ENCODE measurements at places on chromosomes 12 and 14.

- no peak for DNase-seq
These were observed 33.4 kb downstream of the KITLG start for GRCh38 chr12:88546853-88547252.

GRCh38 chr12:29157486-29157946 lies 8.4 kb downstream of the FAR2 start:
- DNase-seq: no peak

- DNase-seq: no peak
These were observed 72.9 kb downstream of the MIPOL1 start for GRCh38 chr14:37270629-37271028.

DNA sequence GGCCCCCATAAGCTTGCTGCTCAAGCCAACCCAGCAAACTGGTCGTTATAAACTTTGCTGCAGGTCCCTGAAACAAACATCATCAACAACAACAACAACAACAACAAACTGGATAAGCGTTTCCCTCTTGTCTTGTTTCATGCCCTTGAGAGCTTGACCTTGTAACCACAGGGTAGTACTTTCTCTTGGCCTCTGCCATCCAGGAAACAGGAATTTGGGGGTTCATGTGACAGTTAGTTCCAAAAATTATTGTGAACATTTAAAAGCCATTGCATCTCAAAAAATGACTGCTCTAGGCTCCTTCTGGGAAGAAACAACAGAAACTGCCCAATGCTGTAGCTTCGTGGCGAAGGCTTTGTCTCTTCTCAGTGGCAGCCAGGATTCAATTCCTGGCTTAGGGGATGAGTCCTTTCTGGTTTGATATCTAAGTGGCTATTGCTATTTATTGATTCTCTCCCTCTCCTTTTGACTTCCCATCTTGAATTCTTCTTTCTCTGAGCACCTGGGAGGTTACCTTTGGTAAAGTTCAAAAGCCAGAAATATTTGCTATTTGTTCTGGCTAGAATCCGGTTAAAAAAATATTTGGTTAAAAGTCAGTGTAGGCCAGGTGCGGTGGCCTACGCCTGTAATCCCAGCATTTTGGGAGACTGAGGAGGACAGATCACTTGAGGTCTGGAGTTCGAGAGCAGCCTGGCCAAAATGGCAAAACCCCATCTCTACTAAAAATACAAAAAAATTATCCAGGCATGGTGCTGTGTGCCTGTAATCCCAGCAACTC lies 52.0 kb upstream of the CPM start:
- DNase-seq: no peak

- DNase-seq: no peak
These were observed 558.8 kb upstream of the FBXO33 start for GRCh38 chr14:39991041-39991440.

DNA sequence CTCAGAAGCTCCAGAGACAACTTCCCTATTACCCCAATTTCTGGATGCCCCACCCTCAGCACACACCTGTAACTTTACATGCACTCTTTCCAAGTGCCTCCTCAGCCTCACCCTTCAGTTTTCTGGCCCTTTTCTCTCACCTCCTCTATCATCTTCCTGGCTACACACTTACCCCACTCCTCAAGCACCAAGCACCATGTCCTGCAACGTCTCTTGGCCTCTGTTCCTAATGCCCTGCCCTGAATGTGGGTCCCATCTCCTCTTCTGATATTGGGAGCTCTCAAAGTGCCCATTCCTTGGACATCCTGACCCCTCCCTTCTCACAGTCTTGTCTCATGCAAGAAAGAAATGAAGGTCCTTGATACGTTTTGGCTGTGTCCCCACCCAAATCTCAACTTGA lies 1.2 kb downstream of the KRT72 start:
- DNase-seq: no peak

- DNase-seq: no peak
These were observed 138.6 kb upstream of the VRK1 start for GRCh38 chr14:96658611-96659010.

DNA sequence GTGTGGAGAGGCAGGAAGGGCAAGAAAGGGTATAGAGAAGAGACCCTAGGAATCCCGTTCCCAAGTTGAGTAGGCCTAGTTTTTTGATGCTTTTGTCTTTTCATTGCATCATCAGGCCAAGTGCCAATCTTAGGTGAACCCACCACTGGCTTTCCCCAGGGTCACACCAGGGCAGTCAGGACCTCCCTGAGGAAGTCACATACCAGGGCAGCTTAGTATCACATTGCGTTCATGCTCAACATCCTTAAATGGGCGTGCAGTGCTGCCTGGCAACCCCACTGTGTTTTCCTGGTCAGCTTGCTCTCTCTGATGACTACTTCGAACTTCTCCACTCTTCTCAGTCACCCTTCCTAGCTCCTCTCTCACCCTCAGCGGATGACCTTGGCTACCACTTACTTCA lies 9.0 kb downstream of the ASIC1 start:
- DNase-seq: no peak

DNA sequence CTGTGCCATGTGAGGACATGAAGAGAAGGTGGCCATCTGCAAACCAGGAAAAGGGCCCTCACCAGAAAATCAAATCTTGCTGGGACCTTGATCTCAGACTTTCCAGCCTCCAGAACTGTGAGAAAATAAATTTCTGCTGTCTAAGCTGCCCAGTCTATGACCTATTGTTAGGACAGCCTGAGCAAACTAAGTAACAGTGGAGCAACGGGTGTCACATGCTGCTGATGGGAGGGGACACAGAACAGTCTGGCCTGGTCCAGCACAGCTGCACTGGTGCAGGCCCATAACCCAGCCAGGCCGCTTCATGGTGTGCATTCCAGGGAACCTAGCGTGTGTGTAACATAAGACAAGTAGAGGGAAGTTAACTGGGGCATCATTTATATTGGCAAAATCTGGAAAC lies 42.1 kb downstream of the GRIP1 start:
- no peak for DNase-seq

DNA sequence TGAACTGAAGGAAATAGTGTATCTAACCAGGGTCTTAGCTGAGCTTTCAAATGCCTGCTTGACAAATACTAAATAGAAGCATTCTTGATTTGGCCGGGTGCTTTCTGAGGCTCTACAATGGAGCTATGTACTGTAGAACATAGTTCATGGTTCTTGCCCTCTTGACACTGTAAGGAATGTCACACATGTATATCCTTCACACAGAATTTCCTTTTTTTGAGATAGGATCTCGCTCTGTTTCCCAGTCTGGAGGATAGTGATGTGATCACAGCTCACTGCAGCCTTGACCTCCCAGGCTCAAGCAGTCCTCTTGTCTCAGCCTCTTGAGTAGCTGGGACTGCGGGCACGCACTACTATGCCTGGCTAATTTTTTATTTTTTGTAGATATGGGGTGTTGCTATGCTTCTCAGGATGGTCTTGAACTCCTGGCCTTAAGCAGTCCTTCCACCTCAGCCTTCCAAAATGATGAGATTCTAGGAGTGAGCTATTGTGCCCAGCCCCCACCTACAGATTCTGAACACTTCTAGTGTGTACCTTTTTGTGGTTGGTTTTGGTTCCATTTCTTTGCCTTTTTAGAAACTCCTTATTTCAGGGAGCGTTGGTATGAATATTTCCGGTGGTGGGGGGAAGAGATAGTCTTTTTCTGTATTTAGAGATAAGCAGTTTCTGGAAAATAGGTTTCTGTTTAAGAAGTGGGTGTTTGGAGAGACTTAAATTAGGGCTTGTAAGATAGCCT lies 4.2 kb downstream of the MLXIP start:
- no peak for DNase-seq

DNA sequence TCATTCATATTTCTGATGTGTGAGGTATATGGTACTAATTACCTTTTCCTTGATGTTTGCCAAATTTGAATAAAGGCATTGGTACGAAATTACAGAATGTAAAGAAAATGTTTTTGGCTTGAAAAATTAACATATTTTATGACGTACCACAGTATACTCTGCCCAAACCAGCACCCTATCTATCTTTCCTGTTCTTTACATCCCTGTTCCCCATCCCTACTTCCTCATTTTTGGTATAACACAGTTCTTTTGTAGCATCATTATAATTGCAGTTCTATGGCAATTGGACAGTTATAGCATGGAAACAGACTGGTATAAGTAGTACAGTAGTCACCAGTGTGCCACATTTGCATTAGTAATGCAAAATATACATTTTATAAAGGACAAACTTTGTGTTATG lies 7.0 kb upstream of the CCT2 start:
- no peak for DNase-seq

GRCh38 chr12:107545737-107546353 lies 139.8 kb upstream of the PWP1 start:
- DNase-seq: no peak

- no peak for DNase-seq
These were observed 54.3 kb upstream of the KCNJ8 start for GRCh38 chr12:21828779-21829178.

GRCh38 chr14:19878029-19878642 lies 3.2 kb downstream of the OR4K2 start:
- DNase-seq: no peak

DNA sequence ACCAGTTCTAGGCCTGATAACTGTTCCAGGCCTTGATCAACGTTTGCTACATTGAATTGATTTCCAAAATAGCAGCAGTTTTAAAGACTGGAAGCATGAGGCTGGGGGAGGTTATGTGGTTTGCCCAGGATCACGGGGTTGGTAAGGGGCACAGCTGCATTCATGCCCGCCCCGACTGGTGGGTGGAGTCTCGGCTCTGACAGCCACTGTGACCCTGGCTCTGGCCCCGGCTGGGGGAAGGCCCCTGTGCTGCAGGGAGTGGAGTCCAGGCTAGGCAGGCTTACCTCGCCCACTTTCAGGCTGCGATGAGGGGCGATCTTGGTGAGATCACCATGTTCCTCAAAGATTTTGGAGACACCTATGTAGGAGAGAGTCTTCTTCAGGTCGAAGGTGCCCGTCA lies 13.3 kb upstream of the SERPINA9 start:
- no peak for DNase-seq

DNA sequence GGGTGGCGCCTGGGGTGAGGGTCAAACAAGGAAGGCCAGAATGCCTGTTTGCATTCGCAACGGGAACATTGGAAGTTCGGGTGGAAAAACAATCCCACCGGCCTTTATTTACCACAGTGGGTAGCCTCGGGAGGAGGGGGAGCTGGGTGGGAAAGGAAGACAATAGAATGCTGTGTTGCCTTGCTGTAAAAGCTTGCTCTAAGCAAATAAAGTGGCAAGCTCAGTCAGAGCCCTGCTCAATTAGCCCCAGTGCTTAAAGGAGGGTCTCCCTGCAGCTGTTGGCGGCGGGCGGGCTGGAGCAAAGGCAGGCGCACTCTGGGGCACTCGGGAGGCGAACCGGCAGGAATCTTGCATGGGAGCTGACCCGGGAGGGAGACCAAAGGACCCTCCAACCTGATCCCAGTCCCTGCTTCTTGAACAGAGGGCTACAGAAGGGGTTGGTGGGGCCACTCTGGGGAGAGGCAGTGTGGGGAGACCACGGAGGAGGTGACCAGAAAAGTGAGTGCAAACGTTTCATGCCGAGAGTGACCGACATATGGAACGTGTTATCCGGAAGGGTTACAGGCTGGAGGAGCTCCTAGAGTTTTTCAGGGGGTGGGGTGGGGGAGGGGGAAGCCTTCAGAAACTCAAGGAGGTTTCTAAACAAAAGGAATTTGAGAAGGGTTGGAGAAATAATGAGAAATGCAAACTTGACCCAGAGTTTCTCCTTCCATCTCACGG lies 48.5 kb downstream of the NTF3 start:
- no peak for DNase-seq

DNA sequence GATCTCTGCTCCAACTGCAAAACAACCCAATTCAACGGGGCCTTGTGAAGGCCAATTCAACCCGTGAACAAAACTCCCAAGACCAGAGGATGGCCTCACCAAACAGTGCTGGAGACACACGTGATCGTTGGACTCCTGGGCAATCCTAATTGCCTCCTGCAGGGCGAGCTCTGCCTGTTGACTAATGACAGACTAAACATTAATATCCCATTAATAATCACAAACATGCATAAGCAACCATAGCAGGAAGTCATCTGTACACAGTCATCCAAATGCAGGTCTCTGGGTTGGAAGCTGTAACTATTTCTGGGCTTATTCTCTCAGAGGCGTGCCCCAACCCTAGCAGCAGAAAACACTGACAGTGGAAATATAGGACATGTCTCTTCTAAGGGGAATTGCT lies 21.0 kb downstream of the ANAPC5 start:
- no peak for DNase-seq

DNA sequence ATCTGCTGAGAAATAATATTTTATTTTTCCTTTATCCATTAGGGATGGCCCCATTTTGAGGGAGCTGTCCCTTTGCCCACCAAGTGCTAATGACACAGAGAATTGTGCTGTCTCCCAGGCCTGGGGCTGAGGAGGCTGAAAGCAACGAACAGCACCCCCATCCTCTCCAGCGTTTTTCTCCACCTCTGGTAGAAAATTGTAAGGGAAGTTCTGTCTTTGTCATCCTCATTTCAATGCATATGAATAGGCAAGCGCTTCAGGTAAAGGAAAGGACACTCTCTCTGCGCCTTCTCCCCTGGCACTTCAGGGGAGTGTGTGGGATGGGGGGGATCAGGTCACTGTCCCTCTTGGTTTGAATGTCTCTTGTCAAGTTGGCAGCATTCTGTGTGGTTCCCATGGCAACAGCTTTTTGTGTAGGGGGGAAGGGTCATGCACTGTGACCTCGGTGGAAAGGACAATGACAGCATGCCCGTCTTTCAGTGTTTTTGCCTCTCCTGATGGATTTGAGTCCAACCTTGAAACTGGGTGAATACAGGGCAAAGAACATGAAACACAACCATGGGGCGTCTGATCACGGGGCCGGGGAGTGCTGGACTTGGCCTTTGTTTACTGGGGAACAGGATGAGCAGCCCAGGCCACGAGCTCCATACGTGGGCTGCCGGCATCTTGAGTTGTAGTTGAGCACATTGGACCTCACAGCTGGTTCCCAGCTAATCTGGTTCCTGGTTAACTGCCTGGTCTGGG lies 230.2 kb downstream of the VRK1 start:
- DNase-seq: no peak

DNA sequence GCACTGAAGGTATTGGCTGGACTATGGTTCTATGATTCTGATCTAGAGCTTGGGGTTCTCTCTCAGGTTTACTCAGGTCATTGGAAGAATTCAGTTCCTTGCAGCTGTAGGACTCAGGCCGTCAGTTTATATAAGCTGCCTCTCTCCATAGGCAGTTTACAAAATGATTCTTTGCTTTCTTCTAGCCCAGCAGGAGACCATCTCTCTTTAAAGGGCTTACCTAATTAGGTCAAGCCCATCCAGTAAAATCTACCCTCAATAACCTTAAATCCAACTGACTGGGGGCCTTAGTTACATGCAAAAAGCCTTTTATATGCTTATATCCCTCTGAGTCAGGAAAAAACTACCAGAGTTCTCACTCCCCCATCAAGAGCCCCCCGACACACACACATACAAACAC lies 80.5 kb upstream of the GARIN6 start:
- no peak for DNase-seq

- no peak for DNase-seq
These were observed 49.8 kb downstream of the SLC6A12 start for GRCh38 chr12:164207-164606.

DNA sequence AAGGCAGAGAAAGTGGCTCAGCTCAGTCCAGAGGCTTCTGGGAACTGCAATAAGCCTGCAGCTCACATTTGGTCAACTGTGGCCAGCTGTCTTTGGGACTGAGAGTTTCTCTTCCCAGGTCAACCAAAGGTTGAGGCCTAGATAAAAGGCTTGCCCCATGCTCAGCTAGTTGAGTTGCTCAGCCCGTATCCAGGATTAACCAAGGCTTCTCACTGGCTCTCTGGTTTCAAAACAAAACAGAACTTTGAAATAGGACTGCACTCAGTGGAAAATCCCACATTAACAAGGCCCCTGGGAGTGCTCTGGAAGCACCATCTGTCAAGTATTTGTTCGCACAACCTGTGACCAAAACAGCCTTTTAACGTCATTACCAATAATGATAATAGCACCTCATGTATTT lies 40.3 kb upstream of the NUAK1 start:
- no peak for DNase-seq

All from activated T-cell treated with anti-CD3 and anti-CD28 coated beads, Interleukin-2, amount 50 U/mL, for 48 hours (primary cell).